Fibroblast of skin of scalp (primary cell): ENCODE measurements at places on chromosomes 12 and 14.

DNA sequence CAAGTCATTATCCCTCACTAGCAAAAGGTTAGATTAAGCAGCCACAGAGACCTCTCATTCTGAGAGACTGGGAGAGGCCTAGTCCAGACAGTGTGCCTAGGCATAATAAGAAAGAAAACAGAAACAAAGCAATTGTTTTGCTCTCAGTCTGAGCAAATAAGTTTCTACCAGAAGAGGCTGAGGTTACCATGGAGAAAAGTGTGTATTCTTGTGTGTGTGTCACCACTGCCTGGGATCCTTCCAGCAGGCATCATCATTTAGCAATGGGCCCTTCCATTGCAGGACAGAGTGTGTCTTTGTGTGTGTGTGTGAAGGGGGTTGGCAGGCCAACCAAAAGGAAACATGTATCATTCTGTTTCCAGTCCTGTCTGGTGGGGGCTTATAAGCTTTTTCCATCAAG, 3.7 kb downstream of the EFS start:
- peak; percentile 36 for DNase-seq

DNA sequence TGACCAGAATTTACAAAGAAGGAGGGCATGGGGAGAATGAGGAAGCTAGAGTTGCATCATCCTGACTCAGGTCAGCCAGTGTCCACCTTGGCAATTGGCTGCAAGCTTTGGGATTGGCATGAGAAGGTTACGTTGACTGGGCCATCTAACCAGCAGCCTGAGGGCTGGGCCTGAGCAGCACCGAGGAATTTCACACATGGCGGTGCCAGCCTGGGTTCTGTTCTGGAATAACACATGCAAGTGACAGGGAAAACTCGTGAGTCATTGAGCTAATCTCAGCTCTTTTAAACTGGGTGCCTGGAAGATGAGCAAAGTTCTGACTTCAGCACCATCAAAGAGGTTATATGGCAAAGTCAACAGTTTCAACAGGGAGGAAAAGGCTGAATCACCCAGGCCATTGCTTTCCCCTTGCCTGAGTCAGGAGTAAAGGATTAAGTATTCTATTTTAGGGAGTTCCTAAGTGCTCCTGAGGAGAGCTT, 543.2 kb upstream of the TBX3 start:
- DNase-seq = peak; percentile 92

GRCh38 chr14:45679853-45680252, 426.9 kb upstream of the MIS18BP1 start:
- peak; percentile 93 for DNase-seq

- DNase-seq = peak; percentile 69
Observed at GRCh38 chr12:65306366-65307168, 28.1 kb downstream of the MSRB3 start.
